ENCODE measurements at places on chromosomes 7 and 10.

- H3K4me3 ChIP-seq, result no peak overlapping the region
- H3K27ac ChIP-seq, result no peak overlapping the region
- no peak for DNase-seq
- H3K36me3 ChIP-seq, result no peaks in the 10 kb centered on the region
- H3K4me1 ChIP-seq, result peaks cover 14% of the 10 kb centered on the region
These were observed 35.3 kb downstream of the SLC16A9 start for GRCh38 chr10:59674215-59674836.

GRCh38 chr7:155593461-155594162, 47.3 kb upstream of the CNPY1 start:
- no peak overlapping the region for H3K27ac ChIP-seq
- H3K27me3 ChIP-seq, result no peaks in the 10 kb centered on the region
- DNase-seq, result no peak
- H3K4me1 ChIP-seq, result peaks cover 32% of the 10 kb centered on the region
- H3K36me3 ChIP-seq, result no peaks in the 10 kb centered on the region

DNA sequence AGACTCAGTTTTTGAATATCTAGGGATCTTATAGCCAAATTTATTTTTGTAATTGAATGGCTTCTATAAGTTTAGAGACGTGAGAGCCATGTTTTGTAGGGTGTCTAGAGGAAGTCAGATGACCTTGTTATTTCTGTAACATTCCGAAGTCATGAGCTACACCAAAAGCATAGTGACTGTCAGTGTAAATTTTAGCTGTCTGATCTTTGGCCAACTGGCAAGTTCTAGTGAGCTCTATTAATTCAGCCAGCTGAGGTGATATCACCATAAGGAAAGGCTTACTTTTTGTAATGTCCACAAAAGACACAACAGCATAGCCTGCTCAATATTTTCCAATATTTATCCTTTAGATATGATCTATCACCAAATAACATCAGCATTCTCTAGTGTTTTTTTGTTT, 9.9 kb upstream of the NT5C3A start:
- H3K4me3 ChIP-seq, result no peak overlapping the region
- peaks cover 17% of the 10 kb centered on the region for H3K36me3 ChIP-seq
- H3K27ac ChIP-seq, result no peak overlapping the region
- peaks cover 14% of the 10 kb centered on the region for H3K27me3 ChIP-seq

- H3K36me3 ChIP-seq, result no peaks in the 10 kb centered on the region
- no peak overlapping the region for H3K27ac ChIP-seq
- H3K4me3 ChIP-seq, result no peak overlapping the region
- DNase-seq, result no peak
These were observed 66.3 kb downstream of the ARHGAP22 start for GRCh38 chr10:48538611-48539010.

DNA sequence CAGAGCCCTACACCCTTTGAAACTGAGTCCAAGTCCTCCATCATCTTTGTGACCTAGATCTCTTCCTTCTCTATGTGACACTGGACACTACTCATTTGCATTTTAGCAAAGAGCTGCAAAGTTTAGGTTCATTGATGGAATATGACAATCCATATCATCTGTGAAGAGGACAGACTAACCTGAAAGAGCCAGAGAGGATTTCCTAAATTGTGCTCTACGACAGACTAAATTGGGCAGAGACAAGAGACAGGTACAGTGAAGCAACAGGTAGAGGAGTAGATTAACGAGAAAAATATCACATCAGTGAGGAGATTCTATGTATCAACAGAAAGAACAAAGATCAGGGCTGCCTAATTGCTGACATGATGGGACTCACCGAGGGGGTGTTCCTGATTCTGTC, at the start of gene TAS2R3:
Gene TAS2R3, plus strand, starts transcription at position 301 of the 400 bp plus-strand sequence. Its CDS starts 62 bp downstream, at position 363.
- H3K4me1 ChIP-seq, result peaks cover 3% of the 10 kb centered on the region
- no peaks in the 10 kb centered on the region for H3K27me3 ChIP-seq
- no peak within 1 kb of the TSS for H3K27ac ChIP-seq
- H3K36me3 ChIP-seq, result peaks cover 31% of the 10 kb centered on the region

DNA sequence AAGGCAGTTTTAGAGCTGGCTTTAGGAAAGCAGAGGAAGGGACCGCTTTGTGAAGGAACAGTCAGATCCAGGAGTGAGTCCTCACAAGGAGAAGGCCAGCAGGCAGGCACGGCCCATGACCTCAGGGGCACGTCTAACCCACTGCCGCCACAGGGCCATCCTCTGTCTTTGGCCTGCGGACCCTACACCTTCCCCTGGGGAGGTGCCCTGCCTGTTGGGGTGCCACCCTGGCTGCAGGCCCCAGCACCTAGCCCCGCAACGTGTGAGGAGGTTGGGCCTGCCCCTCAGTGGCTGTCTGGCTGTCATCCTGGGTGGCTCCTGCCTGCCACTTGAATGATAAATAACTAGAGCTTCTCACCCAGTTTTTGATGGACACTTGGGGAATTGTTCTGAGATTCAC, 31.0 kb upstream of the TRIM8 start:
- DNase-seq, result no peak
- H3K36me3 ChIP-seq, result no peaks in the 10 kb centered on the region
- H3K4me3 ChIP-seq, result no peak overlapping the region
- H3K27ac ChIP-seq, result no peak overlapping the region
- peaks cover 8% of the 10 kb centered on the region for H3K4me1 ChIP-seq
